Anterior cingulate cortex (tissue), 58 donors: ENCODE measurements at places on chromosomes 5 and 9.
A peak's percentile ranks its signal among the peaks of the same experiment; 100 is the strongest.

DNA sequence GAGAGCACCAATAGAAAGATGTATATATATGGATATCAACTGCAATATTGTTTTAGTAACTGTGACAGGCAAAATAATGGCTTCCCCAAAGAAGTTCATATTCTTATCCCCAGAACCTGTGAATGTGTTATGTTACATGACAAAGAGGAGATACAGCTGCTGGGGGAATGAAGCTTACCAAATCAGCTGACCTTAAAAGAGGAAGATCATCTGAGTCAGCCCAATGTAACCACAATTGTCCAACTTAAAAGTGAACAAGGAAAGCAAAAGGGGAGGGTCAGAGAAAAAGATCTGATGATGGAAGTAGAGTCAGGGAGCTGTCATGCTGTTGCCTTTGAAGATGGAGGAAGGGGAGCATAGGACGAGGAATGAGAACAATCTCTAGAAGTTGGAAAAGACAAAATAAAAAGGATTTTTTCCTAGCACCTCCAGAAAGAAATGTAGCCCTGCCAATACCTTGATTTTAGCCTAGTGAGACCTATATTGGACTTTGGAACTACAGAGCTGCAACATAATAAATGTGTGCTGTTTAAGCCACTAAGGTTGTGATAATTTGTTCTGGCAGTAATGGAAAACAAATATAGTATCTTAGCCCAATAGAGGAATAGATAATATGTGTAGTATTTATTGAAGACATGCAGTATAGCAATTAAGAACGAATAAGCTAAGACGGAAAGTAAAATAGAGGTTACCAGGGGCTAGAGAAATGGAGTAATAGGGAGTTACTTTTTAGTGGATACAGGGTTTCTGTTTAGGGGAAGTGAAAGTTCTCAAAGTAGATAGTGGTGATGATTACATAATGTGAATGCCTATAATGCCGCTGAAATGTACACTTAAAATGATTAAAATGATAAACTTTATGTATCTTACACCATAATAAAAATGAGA, 115.9 kb downstream of the PIK3R1 start:
- DNase-seq = no peak

- DNase-seq = no peak
These were observed 13.9 kb downstream of the PTTG1 start for GRCh38 chr5:160435532-160435931.

GRCh38 chr9:90107726-90108655, 503.2 kb downstream of the GADD45G start:
- no peak for DNase-seq

DNA sequence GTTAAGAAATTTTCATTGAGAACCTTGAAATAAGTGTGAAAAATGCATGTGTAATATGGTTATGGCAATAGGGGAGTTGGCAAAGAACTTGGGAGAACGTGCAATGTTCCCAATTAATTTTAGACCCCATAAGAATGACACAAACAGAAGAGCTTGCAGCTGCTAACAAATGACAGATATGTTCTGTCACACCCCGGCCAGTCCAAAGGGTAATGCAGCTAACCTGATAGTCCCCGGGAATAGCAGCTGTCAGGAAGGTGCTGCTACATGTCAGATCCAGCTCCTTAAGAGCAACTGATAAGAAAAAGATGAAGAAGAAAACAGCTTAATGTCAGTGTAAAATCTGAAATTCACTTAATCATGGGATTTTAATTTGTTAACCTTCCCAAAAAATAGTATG, 30.4 kb downstream of the SEMA5A start:
- no peak for DNase-seq

- DNase-seq = no peak
These were observed 28.2 kb upstream of the CREBRF start for GRCh38 chr5:173027905-173028304.

- no peak for DNase-seq
These were observed 70.7 kb upstream of the RAPGEF1 start for GRCh38 chr9:131810351-131811170.

DNA sequence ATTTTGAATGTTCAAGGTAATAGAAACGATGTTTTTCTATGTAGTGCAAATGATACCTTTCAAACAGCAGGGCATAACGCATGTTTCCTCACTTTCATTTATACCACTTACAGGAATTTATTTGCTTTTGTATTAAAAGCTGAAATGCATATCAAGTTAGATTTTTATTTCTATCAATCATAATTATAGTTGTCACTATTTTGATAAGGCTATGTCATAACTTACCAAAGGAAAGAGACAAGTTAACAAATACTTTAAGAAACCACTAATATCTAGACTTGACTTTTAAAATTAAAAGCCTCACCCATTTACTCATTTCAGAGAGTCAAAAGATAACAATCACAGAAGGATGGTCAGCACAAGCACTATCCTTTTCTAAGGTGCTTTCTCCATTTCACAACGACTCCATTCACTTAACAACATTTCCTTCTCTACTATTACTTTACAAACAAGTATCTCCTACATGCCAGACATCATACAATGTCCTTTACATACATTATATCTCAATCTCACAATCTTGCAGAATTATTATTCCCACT, 12.6 kb downstream of the ERP44 start:
- no peak for DNase-seq

DNA sequence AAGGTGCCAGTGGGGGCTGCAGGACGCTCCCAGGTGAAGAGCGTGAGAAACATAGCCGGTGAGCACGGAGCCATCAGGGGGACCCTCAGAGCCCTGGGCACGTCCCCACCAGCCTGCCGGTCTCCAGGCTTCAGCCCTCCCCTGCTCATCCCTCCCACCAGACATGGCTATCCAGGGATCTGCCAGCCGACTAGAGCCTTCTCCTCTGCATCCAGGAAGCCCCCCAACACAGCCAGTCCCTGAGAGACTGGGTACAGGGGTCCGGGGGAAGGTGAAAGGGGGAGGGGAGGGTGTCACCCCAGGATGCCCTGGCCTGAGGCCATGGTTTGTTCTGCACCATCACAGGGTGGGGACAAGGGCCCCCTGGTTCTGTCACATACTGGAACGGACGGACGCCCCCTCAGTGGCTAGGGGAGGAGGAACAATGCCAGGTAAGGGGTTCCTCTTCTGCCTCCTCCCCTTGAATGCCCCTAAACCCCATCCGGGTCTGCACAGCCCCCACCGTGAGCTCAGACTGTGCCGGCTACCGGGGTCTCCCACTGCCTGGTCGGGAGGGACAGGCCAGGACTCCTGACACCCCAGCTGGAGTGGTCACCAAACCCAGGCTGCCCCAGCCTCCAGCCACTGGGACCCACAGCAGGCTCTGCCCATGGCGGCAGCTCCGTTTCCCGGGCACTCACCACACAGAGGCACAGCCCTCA, 34.3 kb downstream of the NACC2 start:
- DNase-seq = no peak

GRCh38 chr9:135076143-135076875, 11.2 kb upstream of the OLFM1 start:
- no peak for DNase-seq

DNA sequence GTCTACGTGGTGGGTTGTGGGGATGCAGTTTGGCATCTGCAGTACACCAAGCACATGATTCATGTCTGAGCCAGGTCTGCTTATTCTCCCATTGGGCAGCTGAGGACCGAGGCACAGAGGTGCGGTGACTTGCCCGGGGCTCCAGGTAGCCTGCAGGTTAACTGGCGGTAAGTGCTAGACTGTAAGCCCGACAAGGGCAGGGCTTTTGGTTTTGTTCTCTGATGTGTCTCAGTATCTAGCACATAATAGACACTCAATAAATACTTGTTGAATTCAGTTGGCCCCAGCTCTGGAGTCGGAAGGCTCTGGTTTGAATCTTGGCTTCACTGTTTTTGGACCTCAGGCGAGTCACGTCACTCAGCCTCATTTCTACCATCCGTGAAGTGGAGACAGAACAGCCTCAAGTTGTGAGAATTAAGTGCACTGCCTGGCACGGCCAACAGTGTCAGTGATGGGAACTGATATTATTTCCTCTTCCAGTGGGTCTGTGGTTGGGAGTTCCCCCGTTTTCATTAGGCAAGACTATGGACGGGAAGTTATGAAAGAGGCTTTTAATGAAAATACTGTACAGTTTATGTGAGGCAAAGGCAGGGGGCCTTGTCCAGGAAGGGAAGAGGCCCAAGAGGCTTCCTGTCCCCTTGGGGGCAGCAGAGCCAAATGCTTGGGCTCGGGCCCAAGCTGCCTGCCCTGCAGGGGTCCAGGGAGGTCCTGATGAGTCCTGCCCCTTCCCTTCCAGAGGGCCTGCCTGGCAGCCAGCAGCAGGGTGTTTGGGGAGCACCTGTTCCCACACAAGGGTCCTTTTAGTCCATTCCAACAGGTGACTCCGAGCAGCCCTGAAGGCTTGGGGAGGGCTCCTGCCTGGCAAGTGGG, 3.3 kb downstream of the PRELID1 start:
- DNase-seq = no peak

GRCh38 chr5:173354645-173355044, 26.4 kb upstream of the STC2 start:
- DNase-seq = no peak

- DNase-seq = no peak
These were observed 11.3 kb downstream of the ANKDD1B start for GRCh38 chr5:75622564-75622963.

GRCh38 chr5:34669931-34670516, 13.9 kb downstream of the RAI14 start:
- no peak for DNase-seq

GRCh38 chr5:87354496-87354895, 58.2 kb downstream of the CCNH start:
- no peak for DNase-seq

DNA sequence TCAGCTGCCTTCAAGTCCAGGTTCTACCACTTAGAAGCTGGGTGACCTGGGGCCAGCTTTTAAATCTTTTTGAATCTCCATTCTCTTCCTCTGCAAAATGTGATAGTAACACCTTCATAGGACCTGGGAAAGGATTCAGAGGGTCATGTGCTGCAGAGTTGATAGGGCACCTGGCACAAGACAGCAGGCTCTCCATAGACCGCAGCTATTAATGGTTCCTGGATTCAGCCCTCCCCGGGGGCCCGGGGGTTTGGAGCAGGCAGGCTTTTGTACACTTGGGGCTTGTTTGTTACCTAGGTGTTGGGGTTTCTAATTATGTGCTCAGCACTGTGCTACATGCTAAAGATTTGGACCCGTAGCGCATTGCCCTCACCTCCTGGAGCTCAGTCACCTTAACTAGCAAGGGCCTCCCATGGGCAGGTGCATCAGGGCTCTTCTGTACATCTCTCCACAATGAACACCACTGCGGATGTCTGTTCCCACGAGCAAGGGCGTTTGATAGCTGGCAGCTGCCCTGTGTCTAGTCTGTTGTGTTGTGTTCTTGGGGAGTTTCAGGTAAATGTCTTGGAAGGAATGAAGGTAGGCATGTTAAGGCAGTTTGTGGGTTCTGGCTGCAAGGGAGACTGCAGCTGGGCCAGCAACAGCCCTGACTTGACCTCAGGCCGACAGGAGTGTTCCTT, 12.1 kb downstream of the PRRC2B start:
- no peak for DNase-seq

GRCh38 chr9:37531699-37532098, 44.5 kb downstream of the FBXO10 start:
- no peak for DNase-seq

DNA sequence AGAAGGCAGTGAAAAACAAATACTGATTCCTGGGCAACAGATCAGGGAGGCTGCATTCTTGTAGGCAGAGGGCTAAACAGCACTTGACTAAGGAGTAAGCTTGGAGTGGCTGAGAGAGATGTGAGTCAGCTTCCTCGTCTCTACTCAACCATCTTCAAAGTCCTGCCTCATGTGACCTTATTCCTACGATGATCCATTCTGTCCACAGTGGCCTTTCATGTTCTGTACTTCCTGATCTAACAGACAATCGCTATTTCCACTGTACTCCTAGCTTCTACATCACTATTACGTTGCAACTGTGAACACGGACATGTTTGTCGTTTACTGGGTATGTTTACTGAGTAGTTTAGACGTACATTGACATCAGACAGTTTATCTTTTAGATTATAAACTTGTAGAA, 365.4 kb downstream of the ARL15 start:
- no peak for DNase-seq

- DNase-seq = peak; percentile 14
These were observed 38.2 kb downstream of the ETF1 start for GRCh38 chr5:138504799-138505198.

DNA sequence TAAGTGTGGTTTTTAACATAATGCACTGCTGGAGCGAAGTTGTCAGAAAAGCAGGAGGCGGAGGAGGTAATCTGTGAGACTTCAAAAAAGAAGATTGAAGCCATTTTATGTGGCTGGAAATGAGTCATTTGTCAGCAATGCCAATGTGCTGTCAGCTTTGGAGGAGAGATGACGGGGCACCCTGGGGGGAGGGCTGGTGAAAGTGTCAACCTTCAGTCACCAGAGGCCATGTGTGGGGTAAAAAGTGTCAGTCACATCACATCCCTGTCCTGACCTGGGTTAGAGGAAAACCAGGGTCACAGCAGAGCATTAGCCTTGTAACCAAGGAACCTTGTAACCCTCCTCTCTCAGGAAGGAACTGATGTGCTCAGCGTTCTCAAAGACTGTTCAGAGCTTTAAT, 59.1 kb downstream of the TLR4 start:
- no peak for DNase-seq

- DNase-seq = no peak
These were observed 173.7 kb upstream of the POU5F2 start for GRCh38 chr5:93915142-93915553.

GRCh38 chr9:126036881-126037291, 289.7 kb downstream of the PBX3 start:
- no peak for DNase-seq

DNA sequence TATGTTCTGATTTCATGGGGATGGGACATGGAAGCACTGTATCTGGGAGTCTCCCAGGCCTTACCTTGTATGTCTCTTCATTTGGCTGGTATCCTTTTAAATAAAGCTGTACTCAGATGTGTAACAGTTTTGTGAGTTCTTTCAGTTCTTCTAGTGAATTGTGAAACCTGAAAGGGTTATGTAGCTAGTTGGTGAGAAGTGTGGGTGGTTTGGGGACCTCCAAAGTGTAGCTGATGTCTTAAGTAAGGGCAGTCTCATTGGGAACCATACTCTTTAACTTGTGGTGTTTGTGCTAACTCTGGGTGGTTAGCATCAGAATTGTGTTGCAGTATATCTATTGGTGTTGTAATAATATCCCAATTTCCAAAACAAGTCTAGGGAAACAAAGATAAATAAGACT, 166.9 kb upstream of the CCNH start:
- no peak for DNase-seq

- DNase-seq = no peak
These were observed 680 bp downstream of the GPX8 start for GRCh38 chr5:55160493-55161209.

GRCh38 chr9:33506626-33507370, 17.3 kb upstream of the ANKRD18B start:
- DNase-seq = no peak

- no peak for DNase-seq
These were observed 106.1 kb downstream of the SH3TC2 start for GRCh38 chr5:148956477-148957385.

GRCh38 chr9:130183133-130183762, 11.0 kb downstream of the NCS1 start:
- DNase-seq = no peak
